Right lobe of liver (tissue), 6 donors: ENCODE measurements at places on chromosomes 1 and 21. TPM values are rescaled to one million over a fixed set of nuclear protein-coding genes. Genes with fewer than 3 reads are reported as not detected.

Gene KIRREL1
- 1.1 TPM for total RNA-seq

DNA sequence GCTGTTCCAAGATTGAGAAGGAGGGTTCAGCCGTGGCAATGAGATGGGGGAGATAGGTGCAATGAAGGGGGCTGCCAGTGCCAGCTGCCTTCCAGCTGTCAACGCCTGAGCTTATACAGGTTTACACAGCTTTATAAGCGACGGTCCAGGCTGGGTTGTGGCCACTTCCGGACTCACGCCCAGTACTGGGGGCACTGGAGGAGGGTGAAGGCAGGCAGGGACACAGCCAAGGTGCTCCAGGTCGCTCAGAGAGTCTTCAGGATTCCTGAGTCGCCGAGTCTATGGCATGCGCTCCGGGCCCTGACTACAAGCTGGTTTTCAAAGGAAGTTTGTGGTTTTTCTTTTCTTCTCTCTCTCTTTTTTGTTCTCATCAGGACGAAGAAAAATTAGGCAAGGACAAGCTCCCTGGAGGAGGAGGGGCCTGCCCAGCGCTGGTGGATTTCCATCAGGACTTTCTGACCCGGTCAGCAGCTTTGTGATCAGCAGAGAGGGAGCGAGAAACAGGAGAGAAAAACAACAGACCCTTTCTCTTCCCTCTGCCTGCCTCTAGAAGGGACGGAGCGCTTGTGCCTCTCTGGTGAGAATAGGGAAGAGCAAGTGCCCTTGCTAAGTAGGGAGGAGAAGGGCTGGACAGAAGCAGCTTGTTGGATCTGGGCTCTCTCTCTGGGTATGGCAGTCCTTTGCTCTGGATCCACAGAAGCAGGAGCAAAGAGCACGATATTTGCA, at the start of gene MINDY1:
Gene MINDY1, minus strand, starts transcription at position 576 of the 726 bp plus-strand sequence. CDS start 4,285 bp downstream, outside the sequence.
- peak; percentile 75 for DNase-seq

GRCh38 chr1:212437179-212437798, 4.6 kb downstream of the NENF start:
- no peak for DNase-seq

GRCh38 chr1:242133796-242134195, 134.9 kb upstream of the MAP1LC3C start:
- no peak for DNase-seq
